Memory B cell (primary cell): ENCODE measurements at places on chromosomes 16 and 17.

- no peak for DNase-seq
Observed at GRCh38 chr17:3834811-3835210, 11.2 kb downstream of the NCBP3 start.

GRCh38 chr16:680967-681745 is 946 bp downstream of the STUB1 start:
- DNase-seq, result no peak

DNA sequence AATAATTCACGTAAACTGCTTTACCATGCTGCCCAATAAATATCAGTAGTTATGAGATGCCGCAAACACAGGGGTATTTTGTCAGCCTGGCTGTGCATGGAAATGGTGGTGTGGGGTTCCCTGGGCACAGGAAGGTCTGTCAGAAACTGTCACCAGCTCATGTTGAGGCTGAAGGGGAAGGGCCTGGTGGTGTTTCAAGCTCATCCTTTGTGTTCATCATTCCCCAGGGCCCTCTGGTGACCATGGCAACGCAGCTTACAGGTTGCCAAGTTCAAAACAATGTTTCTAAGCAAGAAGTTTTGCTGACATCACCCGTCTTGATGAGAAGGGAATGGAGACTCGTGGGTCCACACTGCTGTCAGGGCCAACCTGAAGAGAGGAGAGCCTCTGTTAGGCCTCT is 348.9 kb upstream of the C16orf82 start:
- no peak for DNase-seq

GRCh38 chr16:74249254-74249653 is 47.4 kb upstream of the PSMD7 start:
- DNase-seq, result no peak
